Activated T-cell treated with anti-CD3 and anti-CD28 coated beads, Interleukin-2, amount 50 U/mL, for 24 hours (primary cell): ENCODE measurements at places on chromosomes 1 and 21.
A peak's percentile ranks its signal among the peaks of the same experiment; 100 is the strongest.

DNA sequence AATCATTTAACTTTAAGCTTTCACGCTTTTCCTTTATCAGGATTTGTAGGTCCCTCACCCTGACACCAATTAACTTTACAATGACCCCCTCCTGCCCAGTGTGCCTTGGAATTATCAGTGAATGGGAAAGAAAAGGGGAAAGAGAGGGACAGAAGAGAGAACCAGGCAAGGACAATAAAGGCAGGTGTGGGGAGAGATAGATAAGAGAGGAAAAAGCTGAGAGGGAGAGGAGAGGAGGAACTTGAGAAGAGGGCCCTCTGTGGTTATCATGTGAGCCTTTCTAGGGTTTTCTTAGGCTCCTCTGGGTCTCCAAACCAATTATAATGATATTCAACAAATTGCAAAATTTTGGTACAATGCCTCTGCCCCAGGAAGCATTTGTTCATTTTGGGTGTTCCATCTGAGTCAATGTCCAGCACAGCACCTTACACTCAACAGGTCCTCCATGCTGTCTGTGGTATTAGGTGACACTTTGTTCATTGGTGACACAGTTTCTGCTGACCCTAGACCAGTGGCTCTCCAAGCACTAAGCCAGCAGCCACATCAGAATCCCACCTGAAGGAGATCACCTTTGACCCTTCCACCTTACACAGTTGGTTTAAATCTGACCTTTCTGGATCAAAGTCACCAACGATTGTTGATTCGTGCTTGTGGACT lies 14.2 kb downstream of the AKNAD1 start:
- no peaks in the 10 kb centered on the region for H3K27me3 ChIP-seq
- no peaks in the 10 kb centered on the region for H3K4me1 ChIP-seq
- H3K27ac ChIP-seq: no peak overlapping the region
- no peak overlapping the region for H3K4me3 ChIP-seq
- no peaks in the 10 kb centered on the region for H3K36me3 ChIP-seq

DNA sequence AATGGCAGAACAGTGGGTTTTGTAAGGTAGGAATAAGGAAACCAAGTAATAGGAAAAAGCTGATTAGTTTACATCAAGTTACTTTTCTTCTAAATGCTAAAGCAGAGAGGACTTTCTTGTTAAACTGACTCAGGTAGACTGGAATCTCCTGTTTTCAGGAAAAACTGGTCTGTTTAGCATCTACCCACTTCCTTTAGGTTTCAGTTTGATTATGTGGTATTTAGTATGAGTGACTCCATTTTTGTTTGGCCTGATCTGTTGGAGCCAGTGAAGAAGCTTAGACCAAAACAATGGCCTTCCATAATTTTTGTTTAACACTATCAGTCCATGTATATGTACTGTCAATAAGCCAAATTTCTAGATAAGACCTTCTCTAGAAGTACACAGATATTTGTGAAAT lies 88.4 kb downstream of the EPB41 start:
- H3K36me3 ChIP-seq: peaks cover 73% of the 10 kb centered on the region
- DNase-seq: no peak
- H3K4me3 ChIP-seq: no peak overlapping the region
- peaks cover 43% of the 10 kb centered on the region for H3K4me1 ChIP-seq
- H3K27me3 ChIP-seq: no peaks in the 10 kb centered on the region

DNA sequence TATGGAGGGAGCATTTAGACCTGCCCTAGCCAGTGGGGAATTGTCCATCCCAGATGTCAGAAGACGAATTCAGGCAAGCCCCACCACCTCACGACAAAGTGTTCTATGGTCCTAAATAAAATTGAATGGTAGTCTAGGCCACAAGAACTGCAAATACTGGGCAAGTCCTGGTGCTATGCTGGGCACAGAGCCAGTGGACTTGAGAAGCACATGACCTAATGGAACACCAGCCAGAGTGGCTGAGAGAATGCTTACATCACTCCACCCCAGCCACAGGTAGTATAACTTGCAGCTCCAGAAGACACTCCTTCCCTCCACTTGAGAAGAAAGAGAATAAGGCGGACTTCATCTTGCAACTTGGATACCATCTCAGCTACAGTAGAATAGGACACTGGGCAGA lies 567.3 kb upstream of the CXADR start:
- H3K27me3 ChIP-seq: no peaks in the 10 kb centered on the region
- H3K4me3 ChIP-seq: no peak overlapping the region
- no peak overlapping the region for H3K27ac ChIP-seq
- H3K4me1 ChIP-seq: no peaks in the 10 kb centered on the region

DNA sequence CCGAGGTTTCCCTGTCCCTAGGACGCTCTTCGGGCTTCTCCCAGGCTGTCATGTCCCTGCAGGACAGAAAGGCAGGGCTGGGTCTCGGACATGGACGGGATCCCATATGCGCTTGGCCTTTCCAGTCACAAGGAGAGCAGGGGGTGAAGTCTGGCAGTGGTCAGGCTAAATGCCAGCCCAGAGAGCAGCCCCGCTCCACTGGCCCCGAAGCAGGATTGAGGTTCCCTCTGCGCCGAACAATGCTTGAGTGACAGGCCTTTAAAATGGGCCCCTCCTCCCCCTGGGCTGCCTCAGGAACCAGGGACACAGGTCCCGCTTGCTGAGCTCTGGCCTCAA lies 12.7 kb downstream of the DRAXIN start:
- peaks cover 11% of the 10 kb centered on the region for H3K27me3 ChIP-seq
- no peaks in the 10 kb centered on the region for H3K4me1 ChIP-seq
- H3K4me3 ChIP-seq: no peak overlapping the region
- no peaks in the 10 kb centered on the region for H3K36me3 ChIP-seq
- no peak overlapping the region for H3K27ac ChIP-seq

DNA sequence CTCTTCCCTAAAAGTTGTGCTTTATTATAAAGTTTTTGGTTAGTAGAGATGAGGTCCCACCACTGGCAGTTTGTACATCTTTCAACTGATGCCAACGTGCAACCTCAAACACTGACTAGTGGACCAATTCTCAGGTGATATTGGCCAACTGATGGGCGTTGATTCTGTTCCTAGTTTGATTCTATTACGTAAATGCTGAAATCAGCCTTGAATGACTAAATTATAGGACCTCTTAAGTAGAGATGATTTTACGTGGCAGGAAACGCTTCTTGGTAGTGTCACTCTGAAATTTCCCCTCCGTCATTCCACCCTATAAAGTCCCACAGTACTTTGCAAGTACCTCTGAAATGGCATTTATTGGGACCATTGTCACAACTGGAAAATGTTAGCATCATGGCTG lies 8.8 kb upstream of the FNDC7 start:
- peaks cover 38% of the 10 kb centered on the region for H3K36me3 ChIP-seq
- H3K4me1 ChIP-seq: peaks cover 63% of the 10 kb centered on the region
- H3K27me3 ChIP-seq: no peaks in the 10 kb centered on the region

GRCh38 chr1:97200595-97200994 lies 479.0 kb downstream of the PTBP2 start:
- H3K4me1 ChIP-seq: no peaks in the 10 kb centered on the region
- H3K27ac ChIP-seq: no peak overlapping the region

GRCh38 chr1:230167419-230167852 lies 100.4 kb downstream of the GALNT2 start:
- H3K27ac ChIP-seq: peak overlapping the region; percentile 78
- H3K27me3 ChIP-seq: no peaks in the 10 kb centered on the region
- peaks cover 22% of the 10 kb centered on the region for H3K36me3 ChIP-seq
- no peak overlapping the region for H3K4me3 ChIP-seq
- peak; percentile 61 for DNase-seq
- peaks cover 65% of the 10 kb centered on the region for H3K4me1 ChIP-seq

DNA sequence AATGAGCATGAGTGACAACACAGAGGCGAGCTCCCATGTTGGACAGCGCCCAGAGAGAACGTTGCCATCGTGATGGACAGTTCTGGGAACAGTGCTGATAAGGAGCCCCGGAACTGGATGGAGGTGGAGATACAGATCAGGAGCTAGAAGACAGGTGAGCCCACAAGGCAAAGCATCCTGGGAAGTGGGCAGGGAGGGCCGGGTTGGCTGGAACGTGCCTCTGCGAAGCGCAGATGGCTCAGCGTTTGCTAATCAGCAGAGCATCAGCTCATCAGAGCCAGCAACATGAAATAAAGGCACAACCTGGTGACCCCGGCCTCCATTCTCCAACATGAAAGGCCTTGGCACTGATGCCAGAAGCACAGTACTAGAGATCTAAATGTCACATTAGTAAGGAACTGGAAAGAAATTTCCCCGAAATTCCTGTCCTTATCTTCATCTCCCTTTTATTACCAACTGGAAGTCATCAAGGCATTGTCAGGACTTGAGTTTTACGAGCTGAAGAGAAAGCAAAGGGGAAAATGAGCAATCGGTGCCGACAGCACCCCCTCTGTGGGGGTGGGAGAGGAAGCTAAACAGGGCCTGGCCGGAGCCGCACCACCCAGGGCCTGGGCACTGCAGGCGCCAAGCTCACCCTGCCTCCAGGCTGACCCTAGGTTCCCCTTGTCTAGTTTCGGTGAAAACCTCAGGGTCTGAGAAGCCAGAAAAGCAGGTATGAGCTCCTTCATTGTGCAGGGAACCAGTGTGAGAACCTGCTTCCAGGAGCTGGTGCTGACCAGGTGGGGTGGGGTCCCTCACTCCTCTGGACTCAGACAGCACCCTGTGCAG lies 19.9 kb downstream of the ABCA4 start:
- peaks cover 3% of the 10 kb centered on the region for H3K4me1 ChIP-seq
- H3K27ac ChIP-seq: no peak overlapping the region
- no peak for DNase-seq
- no peaks in the 10 kb centered on the region for H3K36me3 ChIP-seq
- no peak overlapping the region for H3K4me3 ChIP-seq
- H3K27me3 ChIP-seq: peaks cover 29% of the 10 kb centered on the region

DNA sequence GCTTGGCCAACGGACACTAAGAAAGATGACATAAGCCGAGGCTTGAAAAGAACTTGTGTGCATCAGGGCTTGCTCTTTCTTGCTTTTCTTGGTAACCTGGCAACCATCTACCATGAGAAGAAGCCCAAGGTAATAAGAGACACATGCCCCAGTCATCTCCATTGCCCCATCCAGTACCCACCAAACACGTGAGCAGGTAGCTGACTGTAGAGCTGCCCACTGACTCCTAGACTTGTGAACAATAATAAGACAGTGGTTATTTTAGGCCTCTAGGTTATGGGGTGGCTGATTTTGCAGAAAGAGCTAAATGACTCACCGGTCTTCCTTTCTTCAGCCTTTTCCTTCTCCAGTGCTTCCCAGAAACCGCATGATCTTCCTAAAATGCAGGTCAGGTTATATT lies 105.0 kb upstream of the JUN start:
- no peaks in the 10 kb centered on the region for H3K27me3 ChIP-seq
- H3K36me3 ChIP-seq: no peaks in the 10 kb centered on the region
- H3K27ac ChIP-seq: no peak overlapping the region
- H3K4me3 ChIP-seq: no peak overlapping the region

DNA sequence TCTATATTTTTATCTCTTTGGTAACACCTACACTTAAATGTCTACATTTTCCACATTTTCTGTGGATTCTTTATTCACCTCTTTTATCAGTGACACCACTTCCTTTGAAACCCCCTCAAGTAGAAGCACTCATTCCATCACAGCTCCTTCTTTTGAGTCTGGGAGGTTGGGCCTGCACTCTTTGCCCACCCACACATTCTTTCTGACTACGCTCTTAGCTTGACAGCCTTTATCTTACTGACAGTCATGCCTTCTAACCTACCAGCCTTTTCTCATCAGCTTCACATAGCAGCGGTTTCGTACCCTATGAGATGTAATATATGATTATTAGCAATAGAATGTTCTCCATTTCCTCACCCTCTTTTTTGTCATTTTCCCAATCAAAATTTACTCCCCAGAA lies 151.9 kb downstream of the TNFSF18 start:
- H3K27me3 ChIP-seq: peaks cover 9% of the 10 kb centered on the region
- peaks cover 59% of the 10 kb centered on the region for H3K4me1 ChIP-seq
- no peak for DNase-seq
- H3K27ac ChIP-seq: no peak overlapping the region
- no peaks in the 10 kb centered on the region for H3K36me3 ChIP-seq
- no peak overlapping the region for H3K4me3 ChIP-seq

- no peaks in the 10 kb centered on the region for H3K4me1 ChIP-seq
- no peaks in the 10 kb centered on the region for H3K36me3 ChIP-seq
- H3K4me3 ChIP-seq: no peak overlapping the region
- H3K27me3 ChIP-seq: peaks cover 9% of the 10 kb centered on the region
Observed at GRCh38 chr1:30406996-30407864, 316.2 kb downstream of the MATN1 start.

GRCh38 chr1:16146279-16147155 lies 9.4 kb downstream of the EPHA2 start:
- H3K27me3 ChIP-seq: peaks cover 3% of the 10 kb centered on the region
- H3K36me3 ChIP-seq: no peaks in the 10 kb centered on the region
- no peak for DNase-seq
- peaks cover 6% of the 10 kb centered on the region for H3K4me1 ChIP-seq

DNA sequence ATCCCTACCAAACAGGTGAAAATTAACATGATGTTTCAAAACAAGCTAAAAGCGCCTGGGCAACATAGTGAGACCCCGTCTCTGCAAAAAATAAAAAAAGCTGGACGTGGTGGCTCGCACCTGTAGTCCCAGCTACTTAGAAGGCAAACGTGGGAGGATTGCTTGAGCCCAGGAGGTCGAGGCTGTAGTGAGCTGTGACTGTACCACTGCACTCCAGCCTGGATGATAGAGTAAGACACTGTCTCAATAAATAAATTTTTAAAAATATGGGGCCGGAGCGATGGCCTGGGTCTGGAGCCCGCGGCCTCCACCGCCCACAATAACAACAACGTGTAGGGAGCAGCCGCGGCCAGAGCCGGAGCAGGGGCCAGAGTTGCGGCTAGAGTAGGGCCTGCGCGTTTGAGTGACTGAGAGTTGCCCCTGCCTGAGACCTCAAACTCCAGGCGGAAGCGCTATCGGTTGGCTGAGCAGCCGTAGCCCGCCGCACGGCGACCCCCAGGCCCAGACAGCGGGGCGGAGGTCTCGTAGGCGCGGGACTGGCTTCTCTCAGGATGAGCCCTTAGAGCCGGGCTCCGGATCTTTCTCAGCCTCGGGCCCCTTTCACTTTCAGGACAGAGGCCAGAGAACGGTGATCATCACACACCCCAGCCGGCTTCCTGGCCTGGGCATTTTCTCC lies 41.4 kb downstream of the ZMYM1 start:
- no peaks in the 10 kb centered on the region for H3K36me3 ChIP-seq
- H3K4me3 ChIP-seq: peak overlapping the region; percentile 60
